Keratinocyte (primary cell): ENCODE measurements at places on chromosomes 2 and 18.

GRCh38 chr2:85303780-85304531 lies 23.8 kb downstream of the TGOLN2 start:
- no peak for DNase-seq

GRCh38 chr2:199382091-199382490 lies 75.6 kb downstream of the SATB2 start:
- DNase-seq = no peak

DNA sequence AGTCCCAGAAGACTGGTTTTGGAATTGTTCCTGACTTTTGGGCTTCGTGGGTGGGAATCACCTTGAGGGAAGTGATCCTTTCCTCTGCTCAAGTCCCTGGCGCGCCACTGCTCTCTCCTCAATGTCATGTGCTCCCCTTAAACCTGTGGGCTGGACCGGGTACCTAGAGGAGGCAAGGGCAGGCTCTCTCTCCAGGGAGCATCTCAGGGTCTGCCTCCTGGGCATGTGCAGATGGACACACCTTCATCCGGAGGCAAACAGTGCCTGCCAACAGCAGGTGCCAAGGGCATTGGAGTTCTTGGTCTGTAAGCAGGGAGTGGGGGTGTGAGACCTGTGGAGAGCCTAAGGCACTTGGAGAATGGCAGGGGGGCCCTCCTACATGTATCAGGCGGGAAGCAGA lies 142.6 kb downstream of the INHBB start:
- DNase-seq = no peak

DNA sequence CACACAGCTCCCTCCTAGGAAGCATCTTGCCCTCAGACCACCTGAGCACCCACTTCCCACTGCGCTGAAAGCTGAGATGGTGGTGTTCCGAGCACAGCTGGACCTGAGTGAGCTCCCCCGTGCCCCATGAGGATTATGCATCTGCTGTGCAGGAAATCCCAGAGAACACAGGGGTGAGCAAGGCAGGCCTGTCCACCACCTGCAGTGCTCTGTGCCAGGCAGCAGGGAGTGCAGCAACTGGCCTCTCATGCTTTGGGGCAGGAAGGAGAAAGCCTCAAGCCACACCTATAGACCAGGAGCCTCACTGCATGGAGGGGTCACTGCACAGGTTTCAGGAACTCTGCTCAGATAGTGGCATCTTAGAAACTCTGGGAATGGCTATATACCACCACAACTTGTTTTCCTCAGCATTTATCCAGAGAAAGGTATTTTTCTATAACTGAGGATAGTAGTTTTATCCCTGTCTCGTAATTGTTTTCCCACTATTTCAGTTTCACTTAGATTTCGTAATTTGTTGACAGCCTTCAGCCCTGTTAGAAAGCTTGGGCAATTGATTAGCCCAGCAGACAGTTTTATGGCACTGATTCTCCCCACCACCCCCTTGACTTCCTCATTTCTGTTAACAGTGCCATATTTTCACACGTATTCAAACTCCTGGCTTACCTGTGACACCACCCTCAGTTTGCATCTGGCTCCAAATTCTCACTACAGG lies 144.3 kb upstream of the DAPL1 start:
- DNase-seq = no peak

GRCh38 chr2:24107-24506 lies 22.2 kb downstream of the FAM110C start:
- no peak for DNase-seq

DNA sequence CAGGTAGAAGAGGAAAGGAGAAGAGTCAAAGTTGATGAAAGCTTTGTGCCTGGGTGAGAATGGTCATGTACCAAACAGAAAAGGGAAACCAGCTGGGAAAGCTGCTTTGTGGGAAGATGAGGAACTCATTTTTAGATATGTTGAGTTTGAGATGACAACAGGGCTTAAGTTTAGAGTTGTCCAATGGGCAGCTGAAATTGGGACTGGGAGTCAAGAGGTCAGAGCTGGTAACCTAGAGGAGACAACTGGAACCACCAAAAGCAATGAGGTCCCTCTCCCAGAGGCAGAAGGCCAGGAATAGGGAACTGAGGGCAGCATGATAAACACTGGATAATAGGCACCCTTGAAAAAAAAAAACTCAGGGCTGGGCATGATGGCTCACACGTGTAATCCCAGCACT lies 48.8 kb downstream of the SLC4A1AP start:
- no peak for DNase-seq

DNA sequence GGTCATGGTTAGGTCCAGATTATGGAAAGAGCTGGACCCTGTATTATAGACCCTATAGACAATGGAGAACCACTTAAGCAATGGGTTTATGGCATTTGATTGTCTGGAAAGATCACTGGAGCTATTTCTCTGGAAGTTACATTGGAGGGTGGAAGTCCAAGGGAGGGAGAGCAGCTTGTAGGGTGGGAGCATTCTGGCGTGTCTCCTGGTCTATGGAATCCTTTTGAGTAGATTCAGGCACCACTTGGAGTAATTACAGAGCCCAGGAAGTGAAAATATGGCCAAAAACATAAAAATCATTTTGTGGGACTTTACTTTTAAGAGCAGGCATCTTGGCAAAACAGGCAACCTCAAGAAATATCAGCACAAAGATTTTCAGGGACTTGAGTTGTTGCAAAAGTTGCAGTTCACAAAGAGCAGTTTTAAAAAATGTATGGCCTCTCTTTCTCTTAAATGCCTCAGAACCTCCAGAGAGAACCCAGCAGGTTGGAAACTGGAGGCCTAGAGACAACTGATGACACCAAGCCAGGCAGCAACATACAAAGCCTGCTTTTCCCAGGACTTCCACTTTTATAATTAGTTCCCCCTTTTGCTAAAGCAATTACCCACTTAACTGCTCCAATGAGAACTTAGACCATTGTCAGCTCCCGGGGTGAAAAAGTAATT lies 331.0 kb downstream of the MYCN start:
- DNase-seq = no peak

- DNase-seq = no peak
Measured at GRCh38 chr2:30732376-30732775, 74.9 kb downstream of the CAPN13 start.
